ENCODE measurements at places on chromosomes 1 and 21. TPM values are rescaled to one million over a fixed set of nuclear protein-coding genes. Genes with fewer than 3 reads are reported as not detected.

Gene CFHR2
- total RNA-seq, result not detected

Gene SAMSN1
- total RNA-seq, result not detected

Gene CFAP45
- 0.75 TPM for total RNA-seq

Gene AADACL3
- total RNA-seq, result not detected

Gene COL8A2
- 0.14 TPM for total RNA-seq

Gene AGT
- 0.13 TPM for total RNA-seq

Gene RBP7
- 5.8 TPM for total RNA-seq

Gene CCDC30
- 0.97 TPM for total RNA-seq

Gene EXO1
- total RNA-seq, result 26.6 TPM

Gene CITED4
- 77.9 TPM for total RNA-seq

Gene F5
- total RNA-seq, result 0.09 TPM

Gene SUSD4
- total RNA-seq, result 0.67 TPM

Gene C1orf21
- total RNA-seq, result 8.2 TPM

Gene RAB7B
- 0.56 TPM for total RNA-seq

Gene CNKSR1
- total RNA-seq, result 0.35 TPM

Gene PRDM16
- 0.28 TPM for total RNA-seq

Gene APCS
- total RNA-seq, result 0.08 TPM

Gene PADI2
- 1.4 TPM for total RNA-seq

Gene OR10J1
- not detected for total RNA-seq

Gene COL24A1
- 0.02 TPM for total RNA-seq

Gene UTP11
- 51.5 TPM for total RNA-seq

Gene GJA9
- 0.05 TPM for total RNA-seq

Gene CHIA
- not detected for total RNA-seq

Gene NCMAP
- 0.09 TPM for total RNA-seq

Gene KRTAP11-1
- 0.09 TPM for total RNA-seq

All from A549 treated with dexamethasone at 1 μM for 4 hours (cell line).